Astrocyte (in vitro differentiated cells and primary cell): ENCODE measurements at places on chromosomes 7 and 10. TPM values are rescaled to one million over a fixed set of nuclear protein-coding genes. Genes with fewer than 3 reads are reported as not detected.

PON1 gene
- 0.99 and 1.00 TPM in 2 replicates for total RNA-seq

TAS2R41 gene
- not detected in 2 replicates for total RNA-seq

C10orf105 gene
- total RNA-seq, result not detected in 2 replicates

SPDYE1 gene
- not detected in 2 replicates for total RNA-seq

STAG3 gene
- total RNA-seq, result 0.34 and 0.36 TPM in 2 replicates

GRCh38 chr10:72133517-72133916 is 45.2 kb upstream of the SPOCK2 start:
- no peak overlapping the region for H3K27ac ChIP-seq
- peaks cover 9% of the 10 kb centered on the region for H3K4me1 ChIP-seq
- peak; percentile 78 for DNase-seq
- no peak overlapping the region for H3K4me3 ChIP-seq

GRCh38 chr7:102890292-102890970 is 22.4 kb upstream of the LRRC17 start:
- no peaks in the 10 kb centered on the region for H3K36me3 ChIP-seq
- DNase-seq, result peak; percentile 91
- H3K4me1 ChIP-seq, result peaks cover 32% of the 10 kb centered on the region
- no peaks in the 10 kb centered on the region for H3K27me3 ChIP-seq

- H3K36me3 ChIP-seq, result no peaks in the 10 kb centered on the region
- H3K4me1 ChIP-seq, result peaks cover 9% of the 10 kb centered on the region
- peak; percentile 82 for DNase-seq
- H3K4me3 ChIP-seq, result no peak overlapping the region
- peak overlapping the region; percentile 16 for H3K27ac ChIP-seq
These were observed 76.8 kb downstream of the GATA3 start for GRCh38 chr10:8130973-8131911.

- H3K4me3 ChIP-seq, result no peak overlapping the region
- no peaks in the 10 kb centered on the region for H3K4me1 ChIP-seq
- no peak for DNase-seq
These were observed 140.3 kb downstream of the MACC1 start for GRCh38 chr7:20076835-20077234.

DNA sequence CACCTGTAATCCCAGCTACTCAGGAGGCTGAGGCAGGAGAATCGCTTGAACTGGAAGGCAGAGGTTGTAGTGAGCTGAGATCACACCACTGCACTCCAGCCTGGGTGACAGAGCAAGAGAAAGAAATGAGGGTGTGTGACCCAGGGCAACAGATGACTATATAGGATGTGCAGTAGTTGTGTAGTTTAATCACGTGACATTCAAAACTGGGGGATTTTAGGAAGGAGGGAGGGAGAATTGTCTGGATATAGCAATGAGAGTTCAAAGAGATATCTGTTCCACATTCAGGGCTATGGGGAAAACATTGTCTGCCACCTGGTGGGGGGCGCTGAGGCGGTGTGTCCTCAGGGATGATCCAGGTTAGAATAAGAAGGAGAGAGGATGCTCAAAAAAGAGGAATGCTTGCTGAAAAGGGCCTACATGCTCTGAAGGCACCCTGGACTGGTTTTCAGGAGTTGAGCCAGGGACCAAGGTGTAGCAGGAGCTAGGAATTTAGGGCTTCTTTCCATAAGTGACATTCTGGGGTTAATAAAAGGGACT is 7.8 kb upstream of the ZYX start:
- no peaks in the 10 kb centered on the region for H3K27me3 ChIP-seq
- no peaks in the 10 kb centered on the region for H3K36me3 ChIP-seq
- no peak overlapping the region for H3K4me3 ChIP-seq
- H3K27ac ChIP-seq, result no peak overlapping the region
